ENCODE measurements at places on chromosomes 16 and 17.

DNA sequence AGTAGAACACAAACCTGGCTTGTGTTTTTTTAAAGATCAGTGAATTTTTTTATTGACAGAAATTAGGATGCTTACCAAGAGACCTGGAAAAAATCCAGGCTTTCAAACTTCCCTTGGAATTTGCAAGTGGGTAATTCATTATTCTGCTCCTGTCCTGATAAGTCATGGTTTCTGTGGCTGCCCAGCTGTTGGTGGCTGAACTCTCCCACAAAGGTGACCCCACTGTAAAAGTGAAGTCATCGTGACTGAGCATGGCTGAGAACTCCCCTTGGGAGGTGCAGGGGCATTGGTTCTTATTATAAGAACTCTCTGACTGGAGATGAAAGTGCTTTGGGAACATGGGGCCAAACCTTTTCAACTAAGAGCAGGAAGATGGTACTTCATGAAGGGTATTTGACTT, 46.6 kb upstream of the TANC2 start:
- no peak for DNase-seq

DNA sequence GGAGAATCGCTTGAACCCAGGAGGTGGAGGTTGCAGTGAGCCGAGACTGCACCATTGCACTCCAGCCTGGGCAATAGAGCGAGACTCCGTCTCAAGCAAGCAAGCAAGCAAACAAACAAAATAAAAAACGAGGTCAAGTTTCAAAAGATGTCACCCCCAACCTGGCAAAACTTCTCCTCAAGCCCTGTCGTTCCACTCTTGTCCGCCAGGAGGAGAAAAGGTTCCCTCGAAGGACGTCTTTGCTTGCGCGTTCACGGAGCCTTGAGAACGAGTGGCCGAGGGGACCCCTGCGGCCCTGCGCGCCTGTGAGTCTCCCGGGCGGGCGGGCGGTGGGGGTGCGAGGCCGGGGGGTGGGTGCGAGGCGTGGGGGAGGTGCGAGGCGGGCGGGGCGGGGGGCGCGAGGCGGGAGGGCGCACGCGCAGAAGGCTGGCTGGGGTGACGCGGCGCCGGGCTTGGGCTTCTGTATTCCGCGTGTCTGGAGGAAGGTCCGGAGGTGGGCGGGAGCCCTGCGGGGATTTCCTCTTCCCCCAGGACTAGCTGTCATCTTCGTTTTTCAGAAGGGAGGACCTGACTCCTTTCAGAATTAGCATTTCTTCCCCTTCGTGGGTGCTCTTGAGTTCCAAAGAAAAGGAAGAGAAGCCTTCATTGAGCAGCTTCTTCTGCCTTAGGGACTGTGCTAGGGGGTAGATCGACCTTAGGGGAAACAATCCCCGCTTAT, 3.7 kb downstream of the SLC52A1 start:
- DNase-seq, result peak; percentile 32

DNA sequence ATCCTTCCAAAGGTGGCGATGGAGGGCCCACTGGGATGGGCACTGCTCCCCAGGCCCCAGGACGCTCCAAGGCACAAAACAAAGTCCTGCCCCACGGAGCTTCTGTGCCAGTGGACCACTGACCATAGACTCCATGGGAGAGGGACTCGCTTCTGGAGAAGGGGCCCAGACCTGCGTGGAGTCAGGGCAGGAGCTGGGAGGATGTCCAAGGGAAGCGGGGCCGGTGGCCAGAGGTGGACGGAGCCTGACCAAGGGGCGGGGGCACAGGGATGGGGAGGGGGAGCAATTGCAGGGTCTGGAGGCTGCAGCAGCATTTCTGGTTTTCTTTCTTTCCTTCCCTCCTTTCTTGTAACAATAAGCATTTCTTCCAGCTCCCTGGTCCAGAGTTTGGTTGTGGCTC, 14.1 kb downstream of the KCNJ12 start:
- no peak for DNase-seq

GRCh38 chr16:57485091-57485915, 990 bp downstream of the DOK4 start:
- DNase-seq, result no peak

DNA sequence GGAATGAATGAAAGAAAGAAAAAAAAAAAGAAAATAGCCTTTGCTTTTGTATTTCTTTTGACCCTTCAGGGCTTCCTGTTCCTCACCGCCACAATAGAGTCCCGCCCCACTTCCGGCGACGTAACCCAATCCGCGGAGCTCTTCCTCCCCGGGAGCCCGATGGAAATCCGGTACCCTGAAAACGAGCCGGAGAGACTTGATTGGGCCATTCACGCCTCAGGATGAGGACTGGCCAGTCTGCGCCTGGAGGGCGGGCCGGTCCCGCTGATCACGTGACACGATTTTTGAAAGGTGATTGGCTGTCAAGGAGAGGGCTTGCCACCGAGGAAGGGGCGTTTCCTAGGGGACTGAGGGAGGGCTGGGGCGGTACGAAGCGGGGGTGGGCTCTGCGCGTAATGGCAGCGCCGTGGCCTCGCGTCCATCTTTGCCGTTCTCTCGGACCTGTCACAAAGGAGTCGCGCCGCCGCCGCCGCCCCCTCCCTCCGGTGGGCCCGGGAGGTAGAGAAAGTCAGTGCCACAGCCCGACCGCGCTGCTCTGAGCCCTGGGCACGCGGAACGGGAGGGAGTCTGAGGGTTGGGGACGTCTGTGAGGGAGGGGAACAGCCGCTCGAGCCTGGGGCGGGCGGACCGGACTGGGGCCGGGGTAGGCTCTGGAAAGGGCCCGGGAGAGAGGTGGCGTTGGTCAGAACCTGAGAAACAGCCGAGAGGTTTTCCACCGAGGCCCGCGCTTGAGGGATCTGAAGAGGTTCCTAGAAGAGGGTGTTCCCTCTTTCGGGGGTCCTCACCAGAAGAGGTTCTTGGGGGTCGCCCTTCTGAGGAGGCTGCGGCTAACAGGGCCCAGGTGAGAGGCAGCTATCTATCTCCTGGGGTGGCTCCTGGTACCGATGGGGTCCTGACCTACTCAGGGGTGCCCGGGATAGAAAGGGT, at the start of the genes PSME3IP1 and RSPRY1:
TSS of gene PSME3IP1 (minus strand) at position 95 of the 927 bp plus-strand sequence. CDS start 12,185 bp downstream, outside the sequence.
TSS of gene RSPRY1 (plus strand) at position 385 of the 927 bp plus-strand sequence. CDS start 18,330 bp downstream, outside the sequence.
- peak; percentile 95 for DNase-seq

- no peak for DNase-seq
These were observed 827 bp downstream of the CDK10 start for GRCh38 chr16:89687092-89687940.
